ENCODE measurements at places on chromosomes 6 and 20. TPM values are rescaled to one million over a fixed set of nuclear protein-coding genes. Genes with fewer than 3 reads are reported as not detected.

PCMTD2 gene
- total RNA-seq, result 44.6 TPM

NRN1 gene
- 142 TPM for total RNA-seq

TSPO2 gene
- not detected for total RNA-seq

CALHM5 gene
- 3.1 TPM for total RNA-seq

ADAT2 gene
- 5.9 TPM for total RNA-seq

VNN1 gene
- total RNA-seq, result 0.32 TPM
